ENCODE measurements at places on chromosomes 5 and 9.

DNA sequence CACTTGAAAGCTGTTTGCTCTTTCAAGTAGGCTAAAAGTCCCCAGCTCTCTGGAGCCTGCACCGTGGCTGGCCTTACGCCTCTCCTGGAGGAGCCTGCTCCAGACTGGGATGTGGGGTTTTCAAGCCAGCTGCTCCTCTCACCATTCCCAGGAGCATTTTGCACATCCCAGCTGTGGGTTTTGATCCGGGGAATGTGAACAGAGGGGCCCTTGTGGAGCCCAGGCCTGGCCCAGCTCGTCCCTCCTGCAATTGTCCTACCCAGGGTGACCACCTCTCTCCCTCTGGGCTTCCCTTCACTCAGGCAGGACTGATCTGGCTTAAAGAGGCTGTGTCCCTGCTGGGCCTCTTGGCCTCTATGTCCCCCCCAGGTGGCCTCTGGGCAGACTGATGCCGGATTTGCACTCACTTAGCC, 32.5 kb upstream of the TIFAB start:
- no peak for DNase-seq

DNA sequence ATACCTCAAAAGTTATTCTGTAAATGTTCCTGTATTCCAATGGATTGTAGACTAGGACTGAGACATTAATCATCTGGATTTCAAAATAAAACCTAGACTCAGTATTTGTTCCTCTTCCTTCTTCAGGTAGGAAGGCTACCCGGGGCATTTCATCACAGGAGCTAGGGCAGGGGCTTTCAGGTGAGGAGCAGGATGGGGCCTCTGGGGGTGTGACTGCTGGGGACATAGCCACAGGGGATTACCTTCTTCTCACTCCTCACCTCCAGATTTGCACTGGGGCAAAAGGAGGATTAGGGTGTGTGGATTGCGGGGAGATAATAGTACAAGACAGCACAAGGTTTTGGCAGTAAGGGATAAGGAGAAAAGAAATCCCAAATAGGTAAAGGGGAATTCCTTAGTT, 37.9 kb upstream of the SRP19 start:
- DNase-seq, result no peak

GRCh38 chr5:88829775-88830174, 53.2 kb downstream of the MEF2C start:
- DNase-seq, result no peak

DNA sequence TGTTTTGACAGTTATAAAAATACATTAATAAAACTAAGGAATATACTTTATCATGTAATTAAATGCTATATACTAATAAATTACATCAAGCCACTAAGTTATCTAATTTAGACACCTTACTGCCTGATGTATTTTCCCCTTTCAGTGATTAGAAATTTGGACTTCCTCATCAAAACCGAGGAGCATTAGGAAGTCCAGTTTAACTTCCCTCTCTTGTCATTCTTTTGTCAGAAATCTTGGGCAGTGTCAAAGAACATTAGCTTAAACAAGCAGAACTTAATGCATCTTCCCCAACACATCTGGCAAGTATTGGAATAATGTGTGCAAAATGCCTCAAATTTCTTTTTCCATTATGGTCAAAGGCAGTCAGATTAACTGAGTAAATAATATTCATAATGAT, 81.6 kb downstream of the PLPP1 start:
- no peak for DNase-seq

GRCh38 chr9:87147839-87148238, 200.5 kb upstream of the GAS1 start:
- DNase-seq, result no peak

- no peak for DNase-seq
Measured at GRCh38 chr5:59704936-59705335, 188.6 kb downstream of the PDE4D start.

- no peak for DNase-seq
Measured at GRCh38 chr5:95241635-95242034, 43.3 kb downstream of the MCTP1 start.

GRCh38 chr9:21268347-21268657, 28.5 kb upstream of the IFNA14 start:
- no peak for DNase-seq

DNA sequence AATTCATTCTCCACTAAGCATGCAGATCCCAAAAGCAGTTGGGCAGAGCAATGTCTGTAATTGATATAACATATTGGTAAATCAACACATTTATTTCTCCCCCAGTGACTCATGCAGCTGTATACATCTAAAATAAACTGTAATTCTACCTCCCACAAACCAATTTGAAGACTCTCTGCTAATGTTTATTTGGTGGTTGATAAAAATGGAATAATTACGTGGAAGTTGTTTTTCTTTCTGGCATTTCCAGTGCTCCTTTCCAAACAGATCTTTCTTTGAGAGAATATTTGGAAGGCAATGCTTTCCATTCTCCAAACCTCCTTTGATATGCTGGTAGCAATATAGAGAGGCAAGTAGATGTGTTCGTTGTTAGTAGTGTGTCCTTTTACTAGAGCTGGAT, 194.7 kb downstream of the CHSY3 start:
- no peak for DNase-seq

DNA sequence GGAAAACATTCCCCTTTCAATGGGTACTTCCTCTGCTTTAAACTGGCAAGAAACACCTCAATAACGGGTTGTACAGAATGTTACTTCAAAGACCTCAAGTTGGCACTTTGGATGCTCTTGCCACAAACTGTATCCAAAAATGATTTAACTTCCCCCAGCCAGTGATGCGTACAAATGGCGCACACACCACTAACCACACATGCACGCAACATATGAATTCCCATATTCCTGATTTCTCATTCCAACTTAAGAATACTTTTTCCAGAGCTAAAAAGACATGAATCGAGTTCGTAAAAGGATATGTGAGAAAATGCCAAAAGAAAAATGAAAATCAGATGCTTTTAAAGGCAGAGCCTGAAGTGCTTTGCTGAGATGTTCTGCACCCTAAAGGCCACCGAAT, 388.0 kb upstream of the PIK3R1 start:
- DNase-seq, result no peak
